WTC11 (cell line): ENCODE measurements at places on chromosomes 2 and 18. TPM values are rescaled to one million over a fixed set of nuclear protein-coding genes. Genes with fewer than 3 reads are reported as not detected.

DNA sequence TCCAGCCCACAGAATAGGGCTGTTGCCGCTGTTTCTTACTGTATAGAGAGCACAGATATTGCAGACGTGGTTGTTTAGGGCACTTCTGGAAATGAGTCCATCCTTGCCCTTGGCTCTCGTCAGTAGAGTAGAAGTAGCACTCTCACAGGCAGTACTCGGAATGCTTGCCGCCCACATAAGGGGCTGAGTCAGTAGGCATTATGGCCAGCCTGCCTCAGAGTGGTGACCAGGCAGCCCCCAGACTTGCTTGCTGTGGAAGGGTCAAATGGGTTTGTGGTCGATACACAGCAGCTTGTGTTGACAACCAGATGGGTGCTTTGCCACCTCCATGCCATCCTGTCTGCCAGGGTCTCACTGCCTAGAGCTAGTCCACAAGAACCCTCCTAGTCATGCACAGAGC, 38.7 kb downstream of the PLEKHB2 start:
- H3K27me3 ChIP-seq = no peaks in the 10 kb centered on the region
- H3K4me3 ChIP-seq = no peak overlapping the region

DNA sequence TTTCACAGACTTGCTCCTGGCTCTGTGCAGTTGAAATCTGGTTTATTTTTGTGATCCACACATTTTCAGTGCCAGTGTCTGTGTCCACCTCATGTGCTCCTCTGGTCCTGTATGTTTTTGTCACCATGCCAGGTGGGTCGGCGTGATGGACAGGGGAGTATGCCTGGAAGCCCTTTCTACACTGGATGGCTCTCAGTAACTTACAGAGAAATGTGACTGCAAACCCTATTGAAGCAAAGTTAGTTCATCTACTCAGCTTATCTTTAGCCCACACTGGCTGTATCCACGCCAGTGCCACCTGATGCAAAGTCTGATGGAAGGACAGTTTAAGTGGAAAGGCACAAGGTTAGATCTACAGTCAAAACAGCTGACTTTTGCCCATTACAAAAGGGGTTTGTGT, 4.3 kb downstream of the IMPA2 start:
- H3K4me1 ChIP-seq = peaks cover 75% of the 10 kb centered on the region
- no peaks in the 10 kb centered on the region for H3K27me3 ChIP-seq
- H3K27ac ChIP-seq = no peak overlapping the region
- H3K36me3 ChIP-seq = 0 out of 2 replicates have a peak, but pooled peaks cover 5% of the 10 kb centered on the region
- H3K4me3 ChIP-seq = no peak overlapping the region

DNA sequence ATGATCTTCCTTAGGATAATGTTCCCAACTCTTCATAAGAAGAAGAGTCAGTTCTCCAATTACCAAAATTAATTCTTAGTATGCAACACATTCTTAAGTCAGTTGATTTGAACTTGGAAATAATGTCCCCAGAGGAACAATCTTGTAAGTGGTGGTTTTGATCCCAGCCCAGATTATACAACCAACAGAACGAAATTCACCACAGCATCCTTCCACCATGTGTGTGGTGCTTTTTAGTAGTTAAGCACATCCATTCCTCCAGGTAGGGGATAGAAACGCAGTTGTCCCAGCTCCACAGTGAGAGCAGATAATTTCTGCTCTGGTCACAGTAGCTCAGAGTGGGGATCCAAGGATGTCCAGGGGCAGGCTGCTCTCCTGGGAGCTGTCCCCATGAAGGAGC, 161.7 kb upstream of the SLC39A10 start:
- H3K4me3 ChIP-seq = no peak overlapping the region
- H3K27ac ChIP-seq = no peak overlapping the region
- H3K4me1 ChIP-seq = peaks cover 9% of the 10 kb centered on the region
- H3K36me3 ChIP-seq = no peaks in the 10 kb centered on the region
- H3K27me3 ChIP-seq = no peaks in the 10 kb centered on the region
- DNase-seq = no peak

DNA sequence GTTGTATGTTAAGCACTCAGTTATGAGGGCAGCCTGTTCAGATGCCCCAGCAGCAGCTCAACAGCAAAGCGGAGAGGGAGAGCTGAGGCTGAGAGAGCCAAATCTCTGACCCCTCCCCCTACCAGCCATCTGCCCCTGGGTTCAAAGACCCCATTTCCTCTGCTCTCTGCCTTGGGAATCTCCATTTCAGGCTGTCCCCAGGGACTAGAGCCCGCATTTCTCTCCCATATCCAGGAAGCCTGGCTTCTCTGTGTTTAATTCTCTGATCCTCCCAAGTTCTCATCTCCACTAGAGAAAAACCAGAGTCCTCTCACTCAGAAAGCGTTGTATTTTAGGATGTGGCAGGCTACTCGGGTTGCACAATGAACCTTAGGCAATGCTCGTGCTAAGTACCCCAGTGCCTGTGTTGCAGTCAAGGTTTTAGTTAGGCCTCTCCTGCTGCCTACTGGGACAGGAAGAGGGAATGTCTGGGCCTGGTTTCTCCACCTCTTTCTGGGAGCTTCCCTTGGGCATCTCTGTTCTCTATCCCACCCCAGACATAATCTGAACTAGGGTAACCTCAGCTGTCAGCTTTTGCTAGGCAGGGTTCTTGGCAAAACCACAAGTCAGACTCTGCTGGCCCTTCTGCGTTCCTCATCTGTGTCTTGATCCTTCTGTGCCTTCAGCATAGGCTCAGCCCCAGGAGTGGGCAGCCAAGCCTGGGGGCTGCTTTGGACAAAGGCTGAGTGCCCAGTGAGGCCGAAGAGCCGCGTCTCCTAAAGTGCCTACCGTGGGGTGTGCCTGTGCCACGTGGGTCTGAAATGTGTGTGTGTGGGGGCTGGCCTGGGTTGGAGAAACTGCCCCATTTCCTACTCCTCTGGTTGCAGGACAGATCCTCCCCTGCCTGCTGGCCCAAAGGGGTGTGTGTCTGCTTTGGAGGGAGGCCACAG, 96.8 kb downstream of the STPG4 start:
- no peaks in the 10 kb centered on the region for H3K36me3 ChIP-seq
- no peak for DNase-seq
- H3K4me3 ChIP-seq = no peak overlapping the region
- peak overlapping the region; percentile 43 for H3K27ac ChIP-seq
- H3K4me1 ChIP-seq = peaks cover 26% of the 10 kb centered on the region

GRCh38 chr2:170396799-170397459, 219.0 kb downstream of the MYO3B start:
- no peaks in the 10 kb centered on the region; the same call in 1 of the 2 replicates for H3K27me3 ChIP-seq
- no peaks in the 10 kb centered on the region for H3K36me3 ChIP-seq
- peaks cover 11% of the 10 kb centered on the region; the same call in 1 of the 2 replicates for H3K4me1 ChIP-seq
- no peak for DNase-seq

- peaks cover 36% of the 10 kb centered on the region for H3K4me1 ChIP-seq
- peak overlapping the region; percentile 72 for H3K4me3 ChIP-seq
- no peak overlapping the region for H3K27ac ChIP-seq
Observed at GRCh38 chr18:46332921-46333341, 228.7 kb downstream of the HAUS1 start.

DNA sequence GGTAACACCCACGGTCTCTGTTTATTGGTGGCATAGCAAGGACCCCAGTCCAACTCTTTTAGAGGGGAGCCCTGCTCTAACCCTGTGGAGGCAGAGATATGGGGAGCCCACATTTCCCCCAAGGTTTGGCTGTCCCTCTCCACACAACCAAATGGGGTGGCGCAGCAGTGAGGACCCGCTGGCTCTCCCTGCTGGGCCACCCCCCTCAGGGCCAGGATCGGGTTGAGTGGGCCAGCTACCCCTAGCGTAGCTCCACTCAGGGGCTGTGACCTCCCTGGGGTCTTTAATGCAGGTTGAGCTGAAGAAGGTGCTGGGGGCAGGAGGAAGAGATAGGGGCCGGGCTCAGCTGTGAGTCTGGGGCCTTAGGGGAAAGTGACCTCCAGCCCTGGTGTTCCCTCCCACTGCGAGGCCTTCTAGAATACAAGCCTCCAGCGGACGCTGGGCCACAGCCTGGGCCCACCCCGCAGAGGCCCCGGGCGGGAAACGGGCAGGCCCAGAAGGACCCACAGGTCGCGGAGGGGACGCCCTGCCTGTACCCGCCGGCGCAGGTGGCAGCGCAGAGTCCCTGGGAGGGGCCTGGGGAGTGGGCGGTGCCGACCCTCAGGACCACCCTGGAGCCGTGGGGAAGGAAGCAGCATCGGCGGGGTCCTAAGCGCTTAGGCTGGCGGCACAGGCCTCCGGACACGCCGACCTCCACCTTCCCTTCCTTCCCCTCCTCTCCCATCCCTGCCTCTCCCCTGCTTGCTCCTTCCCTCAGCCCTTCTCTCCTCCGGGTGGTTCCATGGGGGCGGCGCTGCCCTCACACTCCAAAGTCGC, 9.6 kb downstream of the CROCC2 start:
- peaks cover 6% of the 10 kb centered on the region for H3K27me3 ChIP-seq
- H3K36me3 ChIP-seq = no peaks in the 10 kb centered on the region
- no peak overlapping the region for H3K27ac ChIP-seq
- peak; percentile 44 for DNase-seq

DNA sequence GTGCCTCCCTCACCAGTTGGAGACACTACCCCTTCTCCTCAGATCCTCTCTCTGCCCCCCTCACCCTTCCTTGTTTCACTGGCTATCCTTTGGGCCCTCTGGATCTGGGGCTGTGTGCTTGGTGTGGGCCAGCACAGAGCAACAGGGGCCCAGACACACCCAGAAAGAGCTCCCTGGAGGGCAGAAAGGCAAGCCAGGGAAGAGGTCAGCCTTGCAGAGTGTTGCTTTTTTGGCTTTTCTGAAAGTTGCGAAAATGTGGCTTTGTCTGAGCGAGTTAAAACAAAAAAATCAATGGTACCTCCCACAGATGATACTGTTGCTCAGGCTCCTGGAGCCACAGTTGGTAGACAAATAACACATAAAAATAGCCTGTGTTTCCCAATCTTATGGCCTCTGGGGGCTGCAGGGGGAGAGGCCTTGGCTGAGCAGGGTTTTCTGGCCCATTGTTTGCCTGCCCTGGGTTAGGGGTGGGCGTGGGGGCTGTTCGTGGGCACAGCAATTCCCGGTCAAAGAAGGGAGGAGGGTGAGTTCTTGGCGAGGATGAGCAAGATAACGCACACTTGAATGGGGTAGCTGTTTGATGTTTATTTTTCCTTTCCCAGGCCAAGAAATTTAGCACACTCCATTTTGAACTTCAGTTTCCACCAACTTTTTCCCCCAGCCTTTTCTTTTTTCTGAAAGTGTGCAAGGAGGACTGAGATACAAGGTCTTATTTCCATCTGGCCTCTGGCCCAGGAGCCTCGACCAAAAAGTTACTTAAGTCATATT, 167.0 kb upstream of the HAAO start:
- no peak for DNase-seq
- H3K4me3 ChIP-seq = no peak overlapping the region
- H3K27ac ChIP-seq = no peak overlapping the region
- H3K36me3 ChIP-seq = no peaks in the 10 kb centered on the region

DNA sequence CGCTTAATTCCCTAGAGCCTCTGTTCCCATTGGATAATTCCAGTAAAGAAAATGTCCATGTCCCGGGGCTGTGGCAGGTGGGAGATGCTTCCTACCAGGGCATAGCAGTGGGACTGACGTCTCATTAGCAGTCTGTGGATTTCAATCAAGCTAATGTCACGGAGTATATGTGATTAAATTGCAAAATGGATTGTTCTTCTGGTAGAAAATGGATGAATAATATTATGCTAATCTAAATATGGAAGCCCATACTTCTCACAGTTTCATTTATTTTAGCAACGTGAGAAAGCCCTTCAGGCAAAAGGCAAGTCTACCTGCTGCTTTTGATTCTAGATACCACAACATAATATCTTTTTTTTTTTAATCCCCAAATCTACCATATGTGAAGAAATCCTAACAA, 185.5 kb downstream of the DNER start:
- DNase-seq = no peak
- peaks cover 10% of the 10 kb centered on the region for H3K4me1 ChIP-seq
- H3K4me3 ChIP-seq = no peak overlapping the region
- no peak overlapping the region for H3K27ac ChIP-seq

- no peak overlapping the region for H3K27ac ChIP-seq
- peaks cover 34% of the 10 kb centered on the region for H3K36me3 ChIP-seq
- peaks cover 3% of the 10 kb centered on the region; the same call in 1 of the 2 replicates for H3K27me3 ChIP-seq
Observed at GRCh38 chr2:36587556-36587955, 10.4 kb downstream of the FEZ2 start.

The LIMS4 gene
- total RNA-seq = 1.1 TPM in 2 of 3 replicates, not detected in the other

The LRRC30 gene
- total RNA-seq = not detected in 3 replicates

The SLC30A3 gene
- total RNA-seq = 8.0 to 8.9 TPM (median 8.1 TPM) in 3 replicates

The ANKRD30BL gene
- 0.39 to 0.76 TPM (median 0.48 TPM) in 3 replicates for total RNA-seq

The SATB2 gene
- 14.9 to 22.1 TPM (median 16.6 TPM) in 3 replicates for total RNA-seq
